Activated CD4-positive, alpha-beta T cell treated with anti-CD3 and anti-CD28 coated beads, Interleukin-2, Interleukin-4, amounts not matched to agents 100 ng/mL and 50 ng/mL, durations not matched to agents 16 hours and 8 hours (primary cell): ENCODE measurements at places on chromosomes 3 and 15.

GRCh38 chr3:183583331-183584245, 28.1 kb upstream of the KLHL6 start:
- DNase-seq, result no peak

DNA sequence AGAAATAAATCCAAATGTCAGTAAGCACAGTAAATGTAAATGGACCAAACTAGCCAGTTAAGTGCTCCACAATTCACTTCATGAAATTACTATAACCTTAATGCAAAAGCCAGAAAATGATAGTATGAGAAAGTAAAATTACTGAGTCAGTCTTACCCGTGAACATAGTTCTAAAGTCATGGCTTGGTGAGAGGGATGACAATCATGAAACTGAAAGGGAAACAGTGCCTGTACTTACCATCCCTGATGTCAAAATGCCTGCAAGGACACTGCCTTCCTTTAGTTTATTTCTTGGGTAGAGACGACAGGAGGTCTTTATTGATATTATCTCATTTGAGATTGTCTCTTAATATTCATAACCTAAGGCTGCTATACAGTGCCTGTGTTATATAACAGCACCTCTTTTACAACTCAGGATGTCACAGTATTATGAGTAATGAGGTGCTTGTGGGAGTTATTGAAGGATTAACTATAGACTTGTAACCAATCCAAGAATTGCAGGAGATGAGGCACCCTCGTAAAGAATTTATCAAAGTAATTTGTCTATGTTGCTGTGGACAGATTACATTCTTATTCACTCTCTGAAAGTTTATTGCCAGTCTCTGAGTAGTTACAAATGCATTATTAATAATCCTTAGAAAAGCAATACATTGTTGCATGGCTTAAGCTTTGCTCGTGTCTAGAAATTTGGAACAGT, 142.9 kb upstream of the BFSP2 start:
- peak; percentile 6 for DNase-seq

GRCh38 chr15:78638658-78639314, 2.2 kb downstream of the CHRNB4 start:
- peak; percentile 49 for DNase-seq

DNA sequence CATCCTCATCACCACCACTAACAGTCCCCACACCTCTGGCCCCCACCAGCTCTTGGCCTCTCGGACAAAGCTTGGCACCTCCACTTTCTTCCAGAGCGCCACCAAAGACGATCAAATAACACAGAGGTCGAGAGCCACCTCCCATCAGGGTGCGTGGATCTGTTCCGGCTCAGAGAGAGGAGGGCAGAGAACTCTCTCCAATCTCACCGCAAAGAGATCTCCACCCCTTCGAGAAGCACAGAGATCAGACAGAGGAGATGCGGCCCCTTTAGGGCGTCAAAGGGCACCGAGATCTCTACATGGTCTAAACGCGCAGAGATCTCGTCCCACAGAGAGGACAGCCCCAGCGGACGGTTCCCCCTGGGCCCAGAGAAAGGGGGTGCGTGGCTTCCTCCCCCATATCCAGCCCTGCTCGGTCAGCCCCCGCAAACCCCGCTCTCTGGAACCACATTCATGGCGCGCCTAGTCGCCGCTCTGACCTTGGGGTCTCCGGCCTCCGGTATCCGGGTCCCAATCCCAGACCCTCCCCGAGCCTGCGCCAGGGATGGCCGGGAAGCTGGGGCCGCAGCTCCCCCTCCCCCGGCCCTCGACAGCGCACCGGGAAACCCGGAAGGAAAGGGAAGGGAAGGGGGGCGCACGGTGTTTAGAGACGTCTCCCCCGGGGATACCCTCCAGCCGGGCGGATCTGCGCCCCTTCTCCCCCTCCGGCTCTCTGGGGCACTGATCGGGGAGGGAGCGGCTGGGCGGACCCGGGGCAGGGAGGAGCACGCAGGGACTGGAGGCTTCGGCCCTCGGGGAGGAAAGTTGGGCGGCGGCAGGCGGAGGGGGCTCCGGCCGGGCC, 608 bp downstream of the SCN5A start:
- DNase-seq, result no peak

DNA sequence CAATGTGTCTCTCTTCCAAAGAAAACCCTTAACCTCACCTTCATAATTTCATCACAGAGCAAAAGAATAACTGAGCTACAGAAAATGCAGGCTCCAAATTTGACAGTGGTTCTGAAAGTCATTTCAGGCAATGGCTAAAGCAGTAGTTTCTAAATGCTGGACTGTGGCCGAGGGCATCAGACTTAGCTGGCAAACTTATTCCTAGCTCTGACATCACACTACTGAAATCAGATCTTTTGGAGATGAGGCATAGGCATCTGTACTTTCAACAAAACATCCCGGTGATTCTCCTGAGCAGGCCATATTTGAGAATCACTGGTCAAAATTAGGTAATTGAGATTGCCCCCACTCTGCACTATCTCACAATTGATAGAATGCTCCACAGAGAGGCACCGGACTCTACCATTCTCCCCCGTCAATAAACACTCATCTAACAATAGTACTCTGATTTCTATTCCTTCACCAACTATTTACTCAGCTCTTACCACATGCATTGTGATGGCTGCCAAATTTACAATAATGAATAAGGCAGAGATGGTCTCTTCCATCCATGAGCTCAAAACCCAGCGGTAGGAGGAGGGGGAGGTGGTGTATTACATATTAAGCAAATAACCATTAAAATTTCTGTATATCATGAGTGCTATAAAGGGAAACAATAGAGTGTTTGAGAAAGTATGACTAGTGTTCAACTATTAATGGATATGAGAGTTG, 57.3 kb upstream of the SPRED1 start:
- DNase-seq, result no peak

DNA sequence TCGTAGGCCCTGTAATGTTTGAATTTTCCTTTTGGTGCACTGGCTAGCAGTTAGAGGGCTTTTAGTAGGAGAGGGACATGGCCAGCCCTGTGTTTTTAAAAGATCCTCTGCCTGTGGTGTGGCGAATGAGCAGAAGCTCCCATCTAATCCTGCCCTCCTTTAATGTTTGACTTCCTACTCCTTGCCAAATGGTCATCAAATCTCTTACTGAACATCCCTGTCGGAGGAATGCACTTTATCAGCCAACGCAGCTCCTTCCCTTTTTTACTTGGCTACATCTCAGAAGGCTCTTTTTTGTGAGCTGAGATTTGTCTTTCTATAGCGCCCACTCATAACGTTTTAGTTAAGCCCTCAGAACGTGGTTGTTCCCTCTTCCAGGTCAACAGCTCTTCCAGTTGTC, 44.8 kb downstream of the MAP2K5 start:
- DNase-seq, result no peak

GRCh38 chr15:98803228-98804056, 155.1 kb downstream of the IGF1R start:
- no peak for DNase-seq

GRCh38 chr3:61736506-61736905, 175.1 kb downstream of the PTPRG start:
- no peak for DNase-seq

DNA sequence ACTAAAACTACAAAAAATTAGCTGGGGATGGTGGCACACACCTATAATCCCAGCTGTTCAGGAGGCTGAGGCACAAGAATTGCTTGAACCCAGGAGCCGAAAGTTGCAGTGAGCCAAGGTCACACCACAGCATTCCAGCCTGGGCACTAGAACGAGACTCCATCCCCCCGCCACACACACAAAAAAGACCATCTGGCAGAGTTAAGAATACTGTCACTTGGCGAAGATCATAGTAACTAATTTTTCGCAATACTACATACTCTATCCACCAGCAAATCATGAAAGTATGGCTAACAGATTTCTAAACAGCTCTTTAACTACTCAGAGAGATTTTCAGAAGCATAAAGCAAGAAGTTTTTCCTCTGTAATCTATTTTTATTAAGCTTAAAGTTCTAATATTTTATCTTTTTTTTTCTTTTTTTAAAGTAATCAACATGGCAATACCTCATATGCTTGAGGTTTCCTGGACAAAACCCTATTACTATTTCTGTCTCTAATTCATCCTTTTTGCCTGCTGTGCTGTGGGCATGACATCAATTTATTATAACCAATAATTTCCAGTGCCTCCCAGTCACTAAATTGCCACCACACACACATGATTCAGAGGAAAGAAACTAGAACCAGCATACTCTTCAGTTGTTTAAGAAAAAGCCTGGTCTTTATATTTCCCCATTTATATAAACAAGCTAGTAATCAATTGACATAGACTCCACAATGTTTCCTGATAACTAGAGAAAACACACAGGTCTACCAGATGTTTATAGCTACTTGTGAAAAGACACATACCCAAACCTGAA, 46.9 kb downstream of the CHSY1 start:
- no peak for DNase-seq

- no peak for DNase-seq
These were observed 190.0 kb downstream of the ARRDC4 start for GRCh38 chr15:98150536-98150935.

DNA sequence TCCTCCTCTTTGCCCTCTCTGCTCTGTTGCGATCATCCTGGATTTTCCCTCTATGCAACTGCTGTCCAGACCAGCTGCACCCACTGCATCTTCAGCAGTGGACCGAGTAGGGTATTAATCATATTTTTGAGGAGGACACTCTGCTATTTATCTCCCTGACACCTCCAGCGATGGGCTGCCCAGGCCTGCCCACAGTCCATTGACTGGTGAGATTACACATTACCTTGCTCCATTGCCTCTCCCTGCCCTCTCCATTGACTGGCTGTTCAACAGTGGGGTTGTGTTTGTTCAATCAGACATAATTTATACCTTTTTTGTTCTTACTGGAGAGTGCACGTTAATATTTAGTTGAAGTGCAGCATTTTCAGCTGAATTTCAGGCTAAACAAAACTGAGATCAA, 559.3 kb upstream of the ARRDC4 start:
- no peak for DNase-seq

GRCh38 chr3:79506751-79507150, 261.0 kb downstream of the ROBO1 start:
- DNase-seq, result no peak

- no peak for DNase-seq
These were observed 445.3 kb downstream of the C3orf38 start for GRCh38 chr3:88595026-88595425.

- DNase-seq, result no peak
These were observed 137.6 kb downstream of the FBLN2 start for GRCh38 chr3:13686367-13687160.

DNA sequence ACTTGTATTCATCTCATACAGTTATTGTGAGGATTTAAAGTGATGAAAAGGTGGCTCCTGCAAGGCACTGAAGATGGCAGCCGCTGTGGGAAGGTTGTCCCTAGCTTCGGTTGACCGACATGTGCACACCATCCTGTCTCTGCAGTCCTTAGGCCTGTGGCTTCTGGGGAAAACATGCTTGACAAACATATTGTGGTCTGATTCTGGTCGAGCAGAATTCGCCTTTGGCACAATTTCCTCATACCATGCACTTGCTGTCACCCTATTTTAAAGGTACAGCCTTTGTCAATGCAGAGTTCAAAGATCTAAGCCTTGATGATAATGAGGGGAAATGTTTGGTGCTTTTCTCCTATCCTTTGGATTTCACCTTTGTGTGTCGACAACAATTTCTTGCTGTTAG, 50.9 kb downstream of the PRICKLE2 start:
- DNase-seq, result no peak

DNA sequence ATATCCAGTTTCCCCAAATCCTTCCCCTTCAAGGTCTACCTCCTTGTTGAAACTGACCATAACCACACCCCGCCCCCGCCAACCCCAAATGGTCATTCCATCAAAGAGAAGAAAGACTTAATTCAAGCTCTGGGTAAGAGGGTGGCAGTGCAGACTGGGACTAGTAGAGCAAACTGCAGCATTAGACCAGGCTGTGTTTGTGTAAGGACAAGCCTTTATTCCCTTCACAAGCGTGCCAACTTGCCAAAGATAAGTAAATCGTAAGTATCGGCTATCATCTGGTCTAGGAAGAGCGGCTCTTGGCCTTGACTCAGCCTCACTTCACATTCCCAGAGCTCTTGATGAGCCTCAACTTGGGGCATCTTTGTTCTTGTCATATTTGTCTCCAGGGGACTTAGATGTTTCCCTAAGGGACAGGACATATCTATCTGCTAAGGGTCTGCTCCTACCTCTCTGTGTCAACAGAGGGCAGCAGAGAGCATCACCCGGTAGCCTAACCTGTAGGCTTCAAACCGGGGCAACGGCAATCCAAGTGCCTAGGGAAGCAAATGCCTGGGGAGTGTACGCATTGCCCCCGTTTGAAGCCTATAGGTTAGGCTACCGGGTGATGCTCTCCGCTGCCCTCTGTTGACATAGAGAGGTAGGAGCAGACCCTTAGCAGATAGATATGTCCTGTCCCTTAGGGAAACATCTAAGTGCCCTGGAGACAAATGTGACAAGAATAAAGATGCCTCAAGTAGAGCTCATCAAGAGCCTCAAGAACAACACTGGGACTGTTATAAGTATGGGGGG, 8.9 kb upstream of the MAP3K13 start:
- DNase-seq, result peak; percentile 87

GRCh38 chr15:47742334-47742733, 25.0 kb downstream of the SEMA6D start:
- DNase-seq, result no peak

DNA sequence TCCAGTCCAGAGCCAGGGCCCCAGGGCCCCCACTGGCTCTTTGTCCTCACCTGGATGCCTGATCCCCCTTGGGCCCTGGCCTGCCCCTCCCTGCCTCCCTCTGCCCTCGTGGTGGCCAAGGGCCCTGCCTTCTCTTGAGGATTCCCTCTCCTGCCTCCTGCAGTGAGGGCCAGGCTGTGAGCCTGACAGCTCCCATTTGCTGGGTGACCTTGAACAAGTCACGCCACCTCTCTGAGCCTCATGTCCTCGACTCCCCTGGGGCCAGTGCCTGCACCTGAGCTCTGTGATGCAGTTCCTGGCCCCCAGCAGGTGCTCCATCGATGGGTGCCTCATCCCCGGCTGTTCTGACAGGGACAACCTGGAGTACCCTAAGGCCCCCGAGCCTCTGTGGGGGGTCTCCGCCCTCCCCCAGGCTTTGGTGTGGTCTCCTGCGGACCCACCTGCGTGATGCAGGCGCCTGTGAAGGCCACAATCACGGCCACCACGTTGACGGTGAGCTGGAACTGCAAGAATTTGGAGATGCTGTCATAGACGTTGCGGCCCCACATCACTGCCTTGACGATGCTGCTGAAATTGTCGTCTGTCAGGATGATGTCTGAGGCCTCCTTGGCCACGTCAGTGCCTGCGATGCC, 24.1 kb upstream of the SEC13 start:
- DNase-seq, result no peak

DNA sequence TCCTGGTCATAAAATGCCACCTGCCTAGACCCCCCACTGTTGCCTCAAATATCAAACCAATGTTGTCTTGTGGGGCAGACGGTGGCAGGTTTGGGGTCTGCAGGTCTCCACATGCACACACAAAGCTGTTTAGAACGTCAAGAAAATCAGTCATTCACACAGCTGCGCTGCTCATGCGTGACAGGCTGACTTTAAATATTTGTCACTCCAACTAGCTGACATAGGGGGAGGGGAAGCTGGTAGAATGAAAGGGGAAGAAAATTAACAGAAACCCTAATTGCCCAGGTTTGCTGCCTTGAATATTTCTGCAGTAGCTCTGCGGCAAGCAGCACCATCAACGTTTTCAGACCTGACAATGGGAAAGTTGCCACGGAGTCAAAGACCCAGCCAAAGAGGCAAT, 201.8 kb downstream of the ABHD5 start:
- no peak for DNase-seq

- no peak for DNase-seq
These were observed 1.2 kb upstream of the EFCAB12 start for GRCh38 chr3:129429602-129430001.
